Posterior cingulate gyrus (tissue), 11 donors: ENCODE measurements at places on chromosomes 7 and 10.

- no peak for DNase-seq
Observed at GRCh38 chr10:30188556-30189237, 129.3 kb upstream of the JCAD start.

- no peak for DNase-seq
Observed at GRCh38 chr10:122822973-122823690, 22.5 kb downstream of the CUZD1 start.

DNA sequence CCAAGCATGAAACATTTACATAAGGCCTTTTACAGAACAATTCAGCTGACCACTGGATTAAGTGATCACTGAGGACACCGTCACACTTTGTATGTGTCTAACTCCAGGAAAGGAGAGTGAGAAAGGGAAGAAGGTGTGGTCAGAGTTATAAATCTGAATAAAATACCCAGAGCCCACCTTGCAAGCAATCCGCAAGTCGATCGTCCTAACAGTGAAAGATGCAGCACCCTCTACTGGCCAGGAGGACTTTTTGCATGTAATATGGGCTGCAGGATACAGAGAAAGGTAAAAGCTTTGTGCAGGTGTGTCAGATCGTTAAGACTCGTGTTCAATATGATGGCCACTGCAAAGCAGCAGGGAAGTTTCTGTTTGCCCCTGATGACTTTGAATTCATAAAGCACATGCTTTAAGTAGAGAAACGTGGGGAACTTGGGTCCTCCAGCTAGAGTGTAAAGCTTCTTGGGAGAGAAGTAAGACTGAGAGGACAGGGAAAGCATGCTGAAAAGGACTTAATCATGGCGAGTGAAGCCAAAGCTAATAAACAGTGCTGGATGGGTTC lies 68.5 kb upstream of the BMPER start:
- no peak for DNase-seq

- DNase-seq: no peak
Observed at GRCh38 chr10:131168238-131168875, 143.2 kb downstream of the TCERG1L start.

GRCh38 chr7:21912931-21913780 lies 32.5 kb downstream of the CDCA7L start:
- no peak for DNase-seq

GRCh38 chr10:118405928-118406327 lies 63.8 kb upstream of the FAM204A start:
- DNase-seq: no peak

DNA sequence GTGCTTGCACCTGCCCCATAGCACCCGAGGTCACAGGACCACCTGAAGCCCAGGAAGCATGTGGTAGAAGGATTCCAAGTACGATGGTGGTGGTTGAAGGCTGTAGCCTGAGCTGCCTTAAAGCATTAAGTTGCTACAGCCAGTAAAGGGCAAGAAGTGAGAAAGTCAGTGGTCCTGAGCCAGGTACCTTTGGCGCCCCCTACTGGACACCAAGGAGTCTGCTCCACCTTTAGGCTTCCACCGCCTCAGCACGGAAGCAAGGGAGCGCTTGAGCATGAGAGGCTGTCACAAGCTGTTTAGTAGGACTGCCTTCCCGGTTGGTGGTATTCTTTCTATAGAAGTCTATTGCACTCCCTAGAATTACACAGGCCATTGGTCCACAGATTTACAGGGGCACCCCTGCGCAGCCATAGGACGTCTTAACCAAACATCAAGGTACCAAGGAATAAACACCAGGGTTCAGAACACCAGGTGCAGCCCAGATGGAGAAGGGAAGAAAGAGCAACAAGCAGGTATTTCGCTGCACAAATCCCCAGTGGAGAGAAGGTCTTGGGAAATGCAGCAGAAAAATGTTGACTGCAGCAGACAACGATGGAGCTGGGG lies 2.2 kb downstream of the CRTAC1 start:
- peak; percentile 70 for DNase-seq

DNA sequence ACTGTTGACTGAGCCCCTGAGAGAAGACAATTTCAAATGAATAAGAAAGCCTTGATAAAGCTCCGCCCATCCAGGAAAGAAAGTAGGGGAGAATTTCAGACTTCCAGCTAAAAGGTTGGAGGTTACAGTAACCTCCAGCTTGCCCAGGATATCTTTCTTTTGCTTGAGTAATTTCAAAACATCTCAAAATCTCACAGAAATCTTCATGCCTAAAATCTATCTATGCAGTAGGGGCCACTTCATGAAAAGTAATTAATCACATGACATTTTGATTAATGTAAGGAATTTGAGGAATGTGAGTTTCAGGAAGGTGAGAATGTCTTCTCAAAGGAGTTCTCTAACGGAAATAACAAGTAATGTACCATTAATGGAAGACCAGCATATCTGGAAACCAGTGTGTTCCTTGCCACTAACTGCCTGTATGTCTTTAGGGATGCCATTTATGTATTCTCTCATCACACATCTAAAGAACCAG lies 24.2 kb downstream of the TRIL start:
- DNase-seq: no peak

DNA sequence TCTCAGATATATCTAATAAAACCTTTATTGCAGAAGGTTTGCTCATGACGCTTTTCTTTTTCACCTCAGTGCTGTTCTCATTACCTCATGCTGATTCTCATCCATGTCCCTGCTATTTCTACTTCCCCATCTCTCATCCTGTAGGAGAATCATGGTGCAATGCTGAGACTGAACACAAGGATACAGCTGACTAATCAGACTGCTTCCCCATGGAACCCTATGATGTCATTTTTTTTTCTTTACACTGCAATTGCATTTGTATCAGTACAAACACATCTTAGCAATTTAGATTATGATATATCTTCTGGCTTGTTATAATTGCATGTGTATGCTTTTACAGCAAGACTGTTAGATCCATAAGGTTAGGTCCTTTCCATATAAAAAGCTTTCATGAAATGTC lies 93.7 kb downstream of the SEMA3A start:
- no peak for DNase-seq

GRCh38 chr10:93620925-93621324 lies 8.6 kb downstream of the PDE6C start:
- no peak for DNase-seq

DNA sequence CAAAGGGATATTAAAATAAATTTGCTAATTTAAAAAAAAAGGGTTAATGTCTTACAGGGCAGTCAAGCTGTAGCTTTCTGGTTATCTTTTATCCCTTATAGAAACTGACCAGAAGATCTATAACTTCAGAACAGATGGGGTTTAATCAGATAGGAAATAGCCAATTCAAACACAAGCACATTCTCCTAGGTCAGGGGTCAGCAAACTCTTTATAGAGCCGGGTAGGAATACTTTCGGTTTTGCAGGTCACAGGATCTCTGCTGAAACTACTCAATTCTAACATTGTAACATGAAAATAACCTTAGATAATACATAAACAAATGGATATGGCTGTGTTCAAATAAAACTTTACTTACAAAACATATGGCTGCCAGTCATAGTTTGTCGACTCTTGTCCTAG lies 479.8 kb downstream of the ADRA2A start:
- no peak for DNase-seq

DNA sequence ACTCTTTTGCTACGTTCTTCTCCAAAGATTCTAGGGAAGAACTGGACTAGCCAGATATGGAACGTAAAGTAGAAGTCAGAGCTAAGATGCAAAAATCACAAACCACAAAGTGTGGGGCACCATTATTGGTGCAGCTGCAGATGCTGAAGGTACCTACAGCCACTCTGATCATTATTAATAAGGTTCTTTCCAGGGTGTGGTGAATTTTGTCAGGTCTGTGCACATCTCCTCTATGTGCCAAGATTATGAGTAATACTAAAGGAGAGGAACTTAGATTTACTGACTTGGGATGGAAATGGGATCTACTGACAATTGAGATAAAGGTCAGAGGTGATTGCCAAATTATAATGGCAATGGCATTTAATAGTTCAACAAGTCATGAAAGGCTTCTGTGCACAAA lies 148.2 kb downstream of the RAPGEF5 start:
- no peak for DNase-seq

GRCh38 chr10:66180581-66181318 lies 745.1 kb upstream of the LRRTM3 start:
- no peak for DNase-seq

DNA sequence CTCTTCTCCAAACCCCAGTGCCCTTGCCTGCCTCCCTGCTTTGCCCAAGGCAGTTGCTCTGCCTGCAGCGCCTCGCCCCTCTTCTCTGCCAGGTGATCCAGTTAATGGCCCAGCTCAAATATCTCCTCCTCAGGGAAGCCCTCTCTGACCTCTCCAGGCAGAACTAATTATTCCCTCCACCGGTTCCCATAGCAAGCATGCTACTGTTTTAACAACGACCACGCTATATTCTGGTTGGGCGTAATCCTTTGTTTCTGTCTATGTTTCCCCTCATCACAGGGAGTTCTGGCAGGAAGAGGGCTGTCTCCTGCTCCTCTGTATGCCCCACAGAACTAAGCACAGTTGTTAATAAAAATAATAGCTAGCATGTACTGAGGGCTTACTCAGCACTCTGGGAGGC lies 36.8 kb upstream of the R3HCC1L start:
- no peak for DNase-seq

DNA sequence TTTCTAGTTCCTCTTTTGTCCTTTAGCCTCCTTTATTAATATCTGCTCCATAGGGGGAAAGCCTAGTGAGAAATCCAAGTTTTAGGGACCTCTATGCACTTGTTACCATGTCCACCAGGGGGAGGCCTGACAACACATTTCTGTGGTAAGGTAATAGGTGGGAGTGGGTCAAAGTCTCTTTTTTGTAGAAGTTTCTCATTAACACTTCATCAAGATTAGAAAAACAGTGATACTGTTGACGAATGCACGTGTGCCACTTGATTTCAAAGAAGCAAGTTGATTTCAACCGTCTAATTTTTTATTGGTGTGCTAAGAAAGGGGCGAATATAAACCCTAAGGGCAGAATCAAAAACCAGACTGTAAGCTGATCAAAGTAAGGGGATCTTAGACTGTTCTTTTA lies 30.6 kb downstream of the CISD1 start:
- no peak for DNase-seq

DNA sequence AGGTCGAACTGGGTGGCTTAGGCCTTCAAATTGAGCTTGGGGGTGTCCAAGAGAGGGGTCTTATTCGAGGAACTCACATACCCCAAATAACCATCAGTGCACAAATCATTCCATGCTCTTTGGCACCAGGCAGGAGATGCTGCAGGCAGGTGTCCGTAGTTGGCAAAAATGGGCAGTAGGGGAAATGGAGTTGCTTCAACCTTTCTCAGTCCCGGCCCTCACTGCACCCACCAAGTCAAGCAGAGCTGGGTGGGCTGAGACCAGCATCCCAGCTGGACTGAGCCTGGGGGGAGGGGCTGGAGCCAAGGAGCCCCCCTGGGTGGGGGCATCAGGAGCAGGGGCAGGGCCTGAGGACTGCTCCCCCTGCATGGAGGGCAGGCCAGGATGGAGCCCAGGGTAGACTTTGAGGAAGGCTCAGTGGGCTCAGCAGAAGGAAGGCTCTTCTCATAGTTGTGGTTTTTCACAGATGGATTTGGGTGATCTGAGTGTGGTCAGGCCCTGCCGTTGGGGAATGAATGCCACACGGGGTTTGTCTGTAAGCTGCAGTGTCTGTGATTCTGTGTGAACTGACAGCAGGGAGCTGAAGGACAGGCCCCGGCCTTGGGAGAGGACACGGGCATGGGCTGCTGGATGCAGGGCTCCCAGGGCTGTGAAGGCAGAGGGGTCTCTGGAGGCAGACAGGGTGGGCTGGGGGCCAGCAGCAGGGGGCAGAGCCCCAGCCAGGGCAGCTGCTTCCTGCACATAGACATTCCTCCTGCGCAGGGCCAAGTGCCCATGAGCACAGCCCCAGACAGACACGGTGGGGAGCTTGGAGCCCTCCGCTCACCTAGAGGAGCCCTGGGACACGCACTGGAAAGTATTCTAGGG lies 144.5 kb downstream of the ADCY1 start:
- no peak for DNase-seq

DNA sequence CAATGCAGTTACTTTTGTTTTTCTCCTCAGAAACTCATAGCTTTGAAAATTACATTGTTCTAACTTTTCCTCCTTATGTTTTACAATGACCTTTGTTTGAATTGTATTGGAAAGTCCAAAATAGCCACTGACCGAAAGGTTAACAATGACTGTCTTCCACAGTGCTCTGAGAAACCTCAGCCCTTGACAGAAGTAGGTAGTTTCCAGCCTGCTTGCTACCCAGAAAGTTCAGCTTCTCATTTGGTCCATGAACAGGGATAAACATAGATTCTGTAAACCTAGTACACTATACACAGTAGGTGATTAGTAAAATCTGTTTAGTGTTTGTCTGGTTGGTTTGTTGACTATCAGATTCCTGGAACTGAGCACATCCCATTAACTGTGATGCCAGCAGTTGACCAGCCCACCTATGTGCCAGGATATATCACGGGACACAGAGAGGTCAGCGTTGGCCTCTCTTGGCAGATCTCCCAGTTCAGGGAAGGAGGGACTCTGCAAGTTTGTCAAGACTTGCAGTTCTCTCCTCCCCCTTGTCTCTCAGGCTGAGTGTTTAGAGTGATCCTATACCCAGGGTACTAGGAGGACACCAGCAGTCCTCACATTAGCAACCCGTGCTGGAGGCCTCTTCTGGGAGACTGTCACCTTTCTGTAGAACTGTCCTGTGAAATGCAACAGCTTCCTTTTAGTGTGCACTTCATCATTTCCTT lies 297.6 kb downstream of the ARHGAP12 start:
- no peak for DNase-seq

- no peak for DNase-seq
Observed at GRCh38 chr7:2203766-2204300, 28.9 kb downstream of the MAD1L1 start.

GRCh38 chr7:117412946-117413559 lies 14.2 kb downstream of the ASZ1 start:
- DNase-seq: no peak

DNA sequence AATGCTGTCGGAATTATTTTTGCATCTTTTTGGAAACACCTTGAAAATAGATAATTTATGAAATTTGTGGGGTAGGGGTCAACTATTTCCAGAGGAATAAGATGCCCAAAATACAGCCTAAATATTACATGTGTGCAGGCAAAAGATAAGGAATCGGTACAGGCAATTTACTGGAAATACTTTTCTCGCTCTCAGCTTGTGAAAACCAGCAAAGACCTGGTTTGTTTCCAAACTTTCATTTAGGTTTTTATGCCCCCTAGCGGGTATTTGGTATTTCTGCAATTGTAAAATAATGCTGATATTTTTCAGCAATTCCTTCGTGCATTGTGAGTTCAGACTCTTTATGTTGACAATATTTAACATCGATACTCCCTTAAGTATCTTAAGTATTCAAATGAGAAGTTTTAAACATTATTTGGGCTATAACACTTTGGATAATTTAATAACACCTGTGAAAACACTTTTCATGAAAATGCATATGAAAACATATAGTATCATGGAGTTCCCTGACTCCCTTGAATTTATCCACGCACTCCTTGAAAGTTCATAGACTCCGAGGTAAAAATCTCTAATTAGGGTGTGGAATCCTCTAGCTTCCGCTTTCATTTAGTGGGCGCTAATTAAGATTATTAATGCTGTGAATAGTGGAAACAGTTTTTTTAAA lies 132.4 kb downstream of the TSPAN12 start:
- no peak for DNase-seq

DNA sequence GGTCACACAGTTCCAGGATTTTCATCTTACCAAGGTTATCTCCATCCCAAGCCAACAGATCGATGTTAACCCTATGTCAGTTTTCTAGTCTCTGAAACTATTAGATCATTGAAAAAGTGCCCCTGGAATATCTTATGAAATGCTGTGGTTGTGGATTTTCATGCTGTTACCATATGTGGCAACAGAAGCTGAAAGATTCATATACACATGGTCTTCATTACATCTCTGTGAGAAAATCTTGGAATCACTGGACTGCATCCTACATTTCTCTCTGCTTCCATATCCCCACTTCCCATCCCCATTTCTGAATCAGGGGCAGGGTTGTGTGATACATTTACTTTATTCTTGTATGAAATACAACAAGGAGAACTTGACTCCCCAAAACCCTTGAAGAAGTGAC lies 146.1 kb downstream of the SLC16A9 start:
- DNase-seq: no peak
